ENCODE measurements at places on chromosomes 12 and 14.

GRCh38 chr12:41531147-41531829, 343.2 kb downstream of the PDZRN4 start:
- no peak for DNase-seq

DNA sequence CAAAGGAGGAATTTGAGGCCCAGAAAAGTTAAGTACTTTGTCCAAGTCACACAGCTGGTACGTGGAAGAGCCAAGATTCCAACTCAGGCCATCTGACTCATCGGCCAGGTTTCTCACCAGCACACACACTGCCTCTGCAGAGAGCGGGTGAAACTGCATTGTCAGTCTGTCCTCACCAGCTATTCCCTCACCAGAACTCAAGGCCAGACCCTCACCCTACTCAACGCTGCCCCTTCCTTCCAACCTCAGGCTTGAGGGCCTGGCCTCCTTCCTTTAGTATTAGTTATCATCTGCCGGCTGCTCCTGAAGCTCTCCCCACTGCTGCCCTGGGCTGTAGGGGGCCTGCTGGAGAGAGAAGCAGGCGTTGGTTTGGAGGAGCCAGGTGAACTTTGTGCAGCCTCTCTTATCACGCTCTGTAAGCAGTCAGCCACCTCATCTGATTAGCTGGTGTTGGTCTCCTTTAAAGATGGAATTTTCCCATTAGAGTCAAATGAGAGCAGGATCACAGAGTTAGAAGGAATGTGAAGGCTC, 16.6 kb upstream of the PLEK2 start:
- no peak for DNase-seq

DNA sequence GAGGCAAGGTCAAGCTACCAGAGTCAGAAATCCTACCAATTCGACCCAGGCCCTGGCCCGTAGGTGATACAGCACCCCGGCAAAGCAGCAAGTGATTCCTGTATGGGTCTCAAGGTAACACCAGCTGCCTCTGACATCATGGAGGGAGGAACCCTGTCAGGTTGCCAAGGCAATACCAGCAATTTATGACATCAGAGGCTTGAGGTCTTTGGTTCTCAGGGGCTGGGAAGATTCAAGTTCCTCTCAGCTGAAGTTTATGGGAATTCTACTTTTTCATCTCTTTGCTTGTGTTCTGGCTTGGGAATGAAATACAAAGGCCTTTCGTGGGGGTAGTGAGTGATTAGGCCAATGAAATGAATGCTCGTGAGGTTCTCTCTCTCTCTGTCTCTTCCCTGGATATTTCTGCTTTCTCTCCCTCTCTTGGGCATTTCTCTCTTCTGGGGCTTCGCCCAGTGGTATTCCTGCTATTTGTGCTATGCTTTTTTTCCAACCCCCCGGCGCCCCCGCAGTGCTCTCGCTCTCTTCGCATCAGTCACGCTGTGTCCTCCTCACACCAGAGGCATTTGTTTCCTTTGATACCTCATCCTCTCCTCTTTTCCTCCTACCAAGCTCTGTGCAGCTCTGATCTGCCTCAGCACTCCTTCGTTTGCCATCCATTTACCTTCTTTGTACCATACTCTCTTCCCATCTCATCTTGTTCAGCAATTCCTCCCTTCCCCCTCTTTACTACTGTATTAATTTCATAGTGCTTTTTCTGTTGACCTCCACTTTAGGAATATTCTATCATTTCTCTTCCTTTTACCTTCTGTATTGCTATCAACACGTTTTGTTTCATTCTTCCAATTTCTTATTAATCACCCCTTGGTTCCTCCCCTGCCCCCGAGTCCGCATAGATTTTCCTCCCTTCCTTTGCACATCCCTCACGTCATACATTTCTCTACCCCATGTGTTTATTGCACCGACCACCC, 2.9 kb downstream of the ZFHX2 start:
- no peak for DNase-seq

DNA sequence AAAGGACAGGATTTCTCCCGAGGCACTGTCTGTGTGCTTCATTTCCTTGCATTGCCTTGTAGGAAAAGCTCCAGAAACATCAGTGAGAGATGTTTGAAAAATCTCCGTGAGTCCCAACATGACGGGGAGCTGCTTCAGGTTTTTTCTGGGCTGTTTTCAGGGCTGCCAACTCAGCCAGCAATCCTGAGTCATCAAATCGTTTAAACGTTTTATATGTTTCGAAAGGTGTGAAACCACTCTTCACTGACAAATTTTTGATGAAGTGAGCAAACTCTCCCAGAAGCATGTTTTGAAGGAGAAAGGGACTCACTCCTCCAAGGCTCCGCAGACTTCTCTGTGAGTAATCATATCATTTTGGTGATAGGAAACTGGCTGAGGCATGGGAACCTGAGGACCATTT, 240.5 kb downstream of the TMEM132C start:
- no peak for DNase-seq

DNA sequence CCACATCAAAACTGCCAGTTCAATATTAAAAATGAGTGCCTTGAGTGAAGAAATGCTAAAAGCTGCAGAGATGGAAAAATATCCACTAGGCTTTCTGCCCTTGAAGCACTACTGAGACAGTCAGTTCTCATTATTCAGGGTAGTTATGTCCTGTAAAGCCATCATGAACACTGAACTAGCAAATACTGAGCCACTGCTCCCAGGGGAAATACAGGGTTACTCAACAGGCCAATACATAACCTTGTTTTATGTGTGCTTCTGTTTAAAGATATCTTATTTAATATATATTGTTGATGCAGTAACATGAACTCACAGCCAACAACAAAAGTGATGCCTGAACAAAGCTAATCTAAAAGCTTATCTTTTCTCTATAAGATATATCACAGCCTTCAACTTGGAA, 3.3 kb downstream of the RAD52 start:
- no peak for DNase-seq
